Karpas-422 (cell line): ENCODE measurements at places on chromosomes 6 and 20. TPM values are rescaled to one million over a fixed set of nuclear protein-coding genes. Genes with fewer than 3 reads are reported as not detected.

TLDC2 gene
- total RNA-seq: 0.69 TPM in 1 of 2 replicates, not detected in the other

OOEP gene
- total RNA-seq: not detected in 2 replicates

CST1 gene
- not detected in 2 replicates for total RNA-seq

MAFB gene
- not detected in 2 replicates for total RNA-seq

KHDRBS2 gene
- 40.1 and 41.8 TPM in 2 replicates for total RNA-seq

CFAP61 gene
- total RNA-seq: 0.19 TPM in 1 of 2 replicates, not detected in the other

SAMD3 gene
- total RNA-seq: not detected in 2 replicates
